ENCODE measurements at places on chromosomes 3 and 15.

DNA sequence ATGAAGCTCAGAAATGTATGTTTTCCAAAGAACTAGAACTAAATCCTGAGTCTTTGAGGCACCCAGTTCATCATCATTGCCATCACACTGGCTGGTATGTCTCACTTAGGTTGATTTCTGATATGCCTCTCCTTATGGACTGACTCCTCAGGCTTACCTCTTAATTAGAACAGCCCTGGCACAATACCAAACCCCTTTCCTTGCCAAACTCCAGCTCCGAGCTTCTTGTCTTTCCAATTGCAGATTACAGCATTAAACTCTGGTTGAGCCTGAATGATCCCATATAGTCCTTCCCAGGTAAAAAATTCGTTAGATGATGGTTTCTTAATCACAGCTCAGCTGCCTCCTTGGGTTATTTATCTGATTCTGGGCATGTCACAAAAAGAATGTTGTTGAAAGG lies 66.3 kb downstream of the RTP4 start:
- H3K4me3 ChIP-seq, result no peak overlapping the region
- DNase-seq, result no peak
- no peaks in the 10 kb centered on the region for H3K4me1 ChIP-seq
- H3K27me3 ChIP-seq, result no peaks in the 10 kb centered on the region
- no peak overlapping the region for H3K27ac ChIP-seq

GRCh38 chr15:80856809-80857377 lies 77.7 kb downstream of the CEMIP start:
- no peaks in the 10 kb centered on the region for H3K27me3 ChIP-seq
- peak overlapping the region; percentile 64 for H3K27ac ChIP-seq
- peaks cover 38% of the 10 kb centered on the region for H3K4me1 ChIP-seq

GRCh38 chr3:100226712-100227429 lies 33.9 kb upstream of the TBC1D23 start:
- no peaks in the 10 kb centered on the region for H3K36me3 ChIP-seq
- no peak for DNase-seq
- H3K4me1 ChIP-seq, result no peaks in the 10 kb centered on the region
- H3K27me3 ChIP-seq, result no peaks in the 10 kb centered on the region
- H3K27ac ChIP-seq, result no peak overlapping the region

DNA sequence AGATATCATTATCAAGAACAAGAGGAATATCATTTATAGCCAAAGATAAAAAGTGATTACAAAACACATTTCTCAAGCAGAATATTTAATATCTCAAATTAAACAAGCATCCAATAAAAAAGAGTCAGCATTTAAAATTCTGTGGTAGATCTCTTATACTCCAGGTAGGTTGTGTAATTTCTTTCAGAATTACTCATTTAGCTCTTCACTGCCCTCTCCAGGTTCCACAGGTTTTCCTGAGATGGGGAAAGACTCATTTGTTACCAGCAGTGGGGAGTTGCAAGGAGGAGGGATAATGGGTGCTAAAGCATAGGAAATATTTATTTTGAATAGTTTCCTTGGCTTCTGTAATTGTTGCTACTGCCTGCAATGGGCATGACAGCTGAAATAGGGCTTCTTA lies 83.1 kb upstream of the RASGRP1 start:
- H3K4me1 ChIP-seq, result peaks cover 3% of the 10 kb centered on the region
- no peaks in the 10 kb centered on the region for H3K36me3 ChIP-seq
- no peak for DNase-seq
- H3K27ac ChIP-seq, result no peak overlapping the region

GRCh38 chr15:56045068-56045748 lies 51.8 kb upstream of the NEDD4 start:
- H3K4me3 ChIP-seq, result no peak overlapping the region
- no peaks in the 10 kb centered on the region for H3K36me3 ChIP-seq
- no peaks in the 10 kb centered on the region for H3K27me3 ChIP-seq

GRCh38 chr15:87573039-87573438 lies 683.5 kb downstream of the NTRK3 start:
- H3K36me3 ChIP-seq, result no peaks in the 10 kb centered on the region
- H3K4me3 ChIP-seq, result no peak overlapping the region
- H3K4me1 ChIP-seq, result no peaks in the 10 kb centered on the region
- no peak for DNase-seq
- H3K27me3 ChIP-seq, result no peaks in the 10 kb centered on the region
- H3K27ac ChIP-seq, result no peak overlapping the region

DNA sequence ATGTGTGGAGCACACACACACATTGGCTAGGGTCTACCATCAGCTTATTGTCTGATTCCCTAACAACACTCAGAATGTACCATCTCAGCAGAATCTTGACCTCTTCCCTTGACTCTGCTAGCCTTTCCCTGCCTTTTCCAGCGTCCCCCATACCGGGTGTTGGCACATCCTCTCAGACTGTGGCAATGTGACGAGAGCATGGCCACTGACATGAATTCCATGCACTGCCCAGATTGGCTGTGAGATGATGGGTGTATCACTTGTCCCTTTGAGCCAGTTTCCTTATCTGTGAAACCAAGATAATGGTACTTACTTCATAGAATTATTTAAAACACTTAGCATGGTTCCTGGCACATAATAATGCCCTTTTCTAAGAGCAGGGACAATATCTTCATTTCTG lies 60.3 kb upstream of the EIF1B start:
- H3K4me3 ChIP-seq, result no peak overlapping the region
- no peaks in the 10 kb centered on the region for H3K4me1 ChIP-seq
- H3K27me3 ChIP-seq, result no peaks in the 10 kb centered on the region

- no peaks in the 10 kb centered on the region for H3K4me1 ChIP-seq
- H3K27ac ChIP-seq, result no peak overlapping the region
- DNase-seq, result no peak
- H3K27me3 ChIP-seq, result no peaks in the 10 kb centered on the region
Observed at GRCh38 chr3:5260992-5261501, 73.5 kb downstream of the EDEM1 start.

DNA sequence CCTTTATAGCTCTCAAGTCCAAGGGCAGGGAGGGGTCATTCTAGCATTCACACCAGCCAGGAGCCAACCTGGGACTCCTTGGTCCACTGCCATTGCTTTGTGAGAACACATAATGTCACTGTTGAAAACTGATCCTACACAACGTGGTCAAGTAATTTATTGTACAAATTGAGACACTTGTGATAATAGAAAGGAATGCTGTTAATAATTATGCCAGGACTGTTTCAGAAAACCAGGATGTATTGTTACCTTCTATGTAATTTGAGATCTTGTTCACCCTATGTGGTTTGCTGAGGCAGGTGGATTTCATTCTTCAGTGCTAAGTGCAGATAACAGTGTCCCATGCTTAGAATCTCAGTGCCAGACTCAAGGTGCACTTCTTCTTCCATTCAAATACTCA lies 33.3 kb downstream of the TMCO5A start:
- H3K27me3 ChIP-seq, result no peaks in the 10 kb centered on the region
- H3K4me3 ChIP-seq, result no peak overlapping the region
- H3K36me3 ChIP-seq, result no peaks in the 10 kb centered on the region
- H3K27ac ChIP-seq, result no peak overlapping the region

DNA sequence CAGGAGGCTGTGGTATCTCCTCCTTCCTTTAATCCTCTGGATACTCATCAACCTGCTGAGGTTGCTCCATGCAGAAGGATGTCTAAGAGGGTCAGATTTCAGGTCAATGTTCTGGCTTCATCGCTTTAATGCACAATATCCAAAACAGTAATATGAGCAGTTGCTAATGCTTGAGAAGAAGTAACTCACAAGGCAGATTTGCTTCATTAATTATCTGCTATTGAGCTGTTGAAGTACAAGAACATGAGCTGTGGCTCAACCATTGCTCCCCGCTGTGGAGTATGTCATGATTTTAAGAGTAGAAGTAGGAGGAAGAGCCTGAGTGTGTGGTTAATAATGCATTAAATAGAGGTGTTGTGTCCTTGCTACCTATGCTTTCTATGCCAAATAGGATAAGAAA lies 1412.9 kb upstream of the ALCAM start:
- DNase-seq, result no peak
- H3K27ac ChIP-seq, result no peak overlapping the region
- no peak overlapping the region for H3K4me3 ChIP-seq
- H3K27me3 ChIP-seq, result no peaks in the 10 kb centered on the region
- H3K36me3 ChIP-seq, result no peaks in the 10 kb centered on the region

- H3K27me3 ChIP-seq, result no peaks in the 10 kb centered on the region
- no peaks in the 10 kb centered on the region for H3K36me3 ChIP-seq
- no peak for DNase-seq
- no peak overlapping the region for H3K4me3 ChIP-seq
- H3K27ac ChIP-seq, result peak overlapping the region; percentile 69
- no peaks in the 10 kb centered on the region for H3K4me1 ChIP-seq
Observed at GRCh38 chr3:151327571-151328198, 1.7 kb downstream of the P2RY13 start.

DNA sequence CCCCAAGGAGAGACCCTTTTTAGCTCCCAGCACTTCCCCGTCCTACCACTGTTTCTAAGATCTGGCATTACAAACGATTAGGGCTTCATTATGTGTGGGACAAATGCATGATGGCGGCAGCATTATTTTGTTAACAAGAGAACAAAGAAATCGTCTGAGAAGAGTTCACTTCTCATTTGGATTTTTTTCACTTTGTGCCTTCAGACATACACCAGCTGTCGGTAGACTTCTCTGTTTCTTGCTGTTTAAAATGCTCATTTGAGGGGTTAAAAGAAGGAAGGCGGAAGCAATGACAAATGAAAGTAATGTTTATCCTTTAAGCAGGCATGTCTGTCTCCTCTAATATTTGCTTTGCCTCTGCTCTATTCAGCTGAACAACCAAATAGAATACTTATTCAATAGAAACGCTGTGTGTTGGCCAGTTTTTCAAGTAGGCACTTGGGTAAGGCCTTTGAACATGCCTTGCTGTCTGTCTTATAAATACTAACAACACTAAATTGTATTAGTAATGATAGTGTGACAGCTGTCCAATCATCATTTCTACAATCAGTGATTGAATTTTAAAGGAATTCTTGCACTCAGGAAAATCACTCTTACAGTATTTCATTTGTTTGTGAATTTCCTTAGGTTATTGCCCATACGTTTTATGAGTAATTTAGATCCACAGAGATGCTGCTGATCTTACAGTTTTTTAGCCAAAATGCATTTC lies 382.4 kb downstream of the IL5RA start:
- H3K36me3 ChIP-seq, result no peaks in the 10 kb centered on the region
- no peaks in the 10 kb centered on the region for H3K4me1 ChIP-seq
- H3K4me3 ChIP-seq, result no peak overlapping the region

- no peaks in the 10 kb centered on the region for H3K27me3 ChIP-seq
- peaks cover 13% of the 10 kb centered on the region for H3K4me1 ChIP-seq
- no peak overlapping the region for H3K27ac ChIP-seq
- peak overlapping the region; percentile 11 for H3K4me3 ChIP-seq
Observed at GRCh38 chr15:25670025-25670554, 193.0 kb downstream of the ATP10A start.

GRCh38 chr3:170493712-170494182 lies 75.1 kb downstream of the CLDN11 start:
- no peak for DNase-seq
- no peaks in the 10 kb centered on the region for H3K27me3 ChIP-seq
- no peak overlapping the region for H3K4me3 ChIP-seq
- no peaks in the 10 kb centered on the region for H3K4me1 ChIP-seq

DNA sequence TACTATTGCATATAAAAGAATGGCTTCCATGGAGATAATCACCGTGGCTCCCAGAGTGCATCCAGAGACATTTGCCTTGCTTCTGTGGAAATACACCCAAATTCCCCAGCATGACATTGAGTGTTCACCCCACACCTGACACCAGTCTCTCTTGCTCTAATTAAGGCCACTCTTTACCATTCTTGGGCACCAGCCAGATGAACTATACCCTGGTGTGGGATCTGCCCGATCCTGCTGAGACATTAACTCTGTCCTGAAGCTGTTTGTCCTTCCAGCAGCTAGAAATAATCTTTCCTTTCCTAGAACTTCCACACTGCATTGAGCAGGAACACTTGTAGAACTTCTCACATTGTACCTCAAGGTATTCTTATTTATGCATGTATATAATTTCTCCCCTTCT lies 105.2 kb downstream of the LPP start:
- peaks cover 10% of the 10 kb centered on the region for H3K4me1 ChIP-seq
- H3K27me3 ChIP-seq, result no peaks in the 10 kb centered on the region
- DNase-seq, result no peak
- no peak overlapping the region for H3K4me3 ChIP-seq
- H3K27ac ChIP-seq, result no peak overlapping the region

DNA sequence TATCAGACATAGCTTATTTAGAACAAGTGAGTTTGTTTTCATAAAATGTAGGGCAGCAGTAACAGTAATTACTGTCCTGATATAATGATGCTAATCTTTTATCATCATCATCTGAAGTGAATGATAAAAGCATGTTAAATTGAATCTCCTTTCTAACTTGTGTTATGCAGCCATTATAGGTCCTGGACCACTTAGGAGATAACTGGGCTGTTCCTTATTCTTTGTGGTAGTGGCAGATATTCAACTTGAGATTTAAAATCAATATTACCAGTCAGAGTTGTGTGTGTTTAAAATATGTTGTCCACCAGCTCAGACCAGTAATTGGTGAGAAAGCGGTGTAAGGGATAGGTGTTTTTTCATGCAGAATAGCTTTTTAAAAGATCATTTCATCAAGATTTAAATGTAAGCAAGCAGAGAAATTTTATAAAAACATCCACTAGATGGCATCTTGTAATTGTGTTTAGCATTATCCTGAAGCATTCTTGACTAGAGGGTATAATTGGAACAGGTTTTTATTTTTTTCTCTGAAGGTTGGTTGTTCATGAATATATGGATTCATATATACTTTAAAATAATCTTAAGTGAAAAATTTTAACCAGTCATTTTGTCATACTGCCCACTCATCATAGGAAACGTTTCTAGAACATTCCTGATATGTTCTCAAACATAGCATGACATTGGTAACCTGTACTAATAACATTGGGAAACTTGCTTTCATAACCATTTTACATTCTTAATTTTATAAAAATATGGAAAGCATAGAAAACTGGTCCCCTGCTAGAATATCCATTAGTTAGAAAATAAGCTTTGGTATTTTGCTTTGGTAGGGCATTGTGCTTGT lies 153.9 kb downstream of the BBX start:
- no peaks in the 10 kb centered on the region for H3K27me3 ChIP-seq
- no peaks in the 10 kb centered on the region for H3K36me3 ChIP-seq
- H3K4me3 ChIP-seq, result no peak overlapping the region

DNA sequence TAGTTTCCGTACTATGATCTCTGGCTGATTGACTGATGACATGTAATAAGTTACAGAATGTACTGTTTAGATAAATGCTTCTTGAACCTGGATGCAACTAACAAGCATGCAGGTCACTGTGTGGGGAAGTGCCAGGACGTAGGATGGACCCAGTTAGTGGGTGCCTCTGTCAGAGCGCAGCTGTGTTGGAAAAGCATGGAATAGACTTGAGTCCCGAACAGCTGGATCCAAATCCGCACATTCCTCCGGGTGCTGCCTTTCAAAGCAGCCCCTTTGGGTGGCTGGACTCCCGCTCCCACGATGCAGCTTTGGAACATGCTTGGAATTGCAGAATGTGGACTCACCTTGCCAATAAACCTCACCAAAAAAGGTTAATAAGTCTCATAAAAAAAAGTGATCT lies 35.5 kb upstream of the ALDH1A3 start:
- no peak for DNase-seq
- H3K4me1 ChIP-seq, result no peaks in the 10 kb centered on the region
- no peak overlapping the region for H3K4me3 ChIP-seq
- no peak overlapping the region for H3K27ac ChIP-seq
- H3K36me3 ChIP-seq, result no peaks in the 10 kb centered on the region

GRCh38 chr3:151404316-151404715 lies 19.8 kb upstream of the P2RY12 start:
- DNase-seq, result no peak
- H3K4me1 ChIP-seq, result no peaks in the 10 kb centered on the region
- H3K4me3 ChIP-seq, result no peak overlapping the region
- H3K27ac ChIP-seq, result no peak overlapping the region
- H3K27me3 ChIP-seq, result no peaks in the 10 kb centered on the region

Measured in upper lobe of left lung (tissue), 6 donors.